ENCODE measurements at places on chromosomes 11 and 22.

DNA sequence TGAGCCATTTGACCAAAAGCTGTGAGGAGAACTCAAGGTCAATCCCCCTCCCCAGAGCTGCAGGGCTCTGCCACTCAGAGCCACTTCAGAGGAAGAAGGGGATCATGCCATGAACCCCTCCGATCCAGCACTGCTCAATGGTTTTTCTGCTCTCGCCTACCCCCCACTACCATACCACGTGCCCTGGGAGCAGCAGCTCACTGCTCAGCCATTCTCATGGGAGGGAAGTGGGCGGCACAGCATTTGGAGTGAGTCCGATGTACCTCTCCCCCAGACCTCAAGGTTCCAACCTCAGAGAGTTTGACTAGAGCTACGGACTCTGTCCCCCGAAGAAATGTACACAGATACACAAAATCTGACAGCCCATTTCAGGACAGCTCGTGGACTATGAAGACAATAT is 34.5 kb downstream of the AP1B1 start:
- DNase-seq: no peak

DNA sequence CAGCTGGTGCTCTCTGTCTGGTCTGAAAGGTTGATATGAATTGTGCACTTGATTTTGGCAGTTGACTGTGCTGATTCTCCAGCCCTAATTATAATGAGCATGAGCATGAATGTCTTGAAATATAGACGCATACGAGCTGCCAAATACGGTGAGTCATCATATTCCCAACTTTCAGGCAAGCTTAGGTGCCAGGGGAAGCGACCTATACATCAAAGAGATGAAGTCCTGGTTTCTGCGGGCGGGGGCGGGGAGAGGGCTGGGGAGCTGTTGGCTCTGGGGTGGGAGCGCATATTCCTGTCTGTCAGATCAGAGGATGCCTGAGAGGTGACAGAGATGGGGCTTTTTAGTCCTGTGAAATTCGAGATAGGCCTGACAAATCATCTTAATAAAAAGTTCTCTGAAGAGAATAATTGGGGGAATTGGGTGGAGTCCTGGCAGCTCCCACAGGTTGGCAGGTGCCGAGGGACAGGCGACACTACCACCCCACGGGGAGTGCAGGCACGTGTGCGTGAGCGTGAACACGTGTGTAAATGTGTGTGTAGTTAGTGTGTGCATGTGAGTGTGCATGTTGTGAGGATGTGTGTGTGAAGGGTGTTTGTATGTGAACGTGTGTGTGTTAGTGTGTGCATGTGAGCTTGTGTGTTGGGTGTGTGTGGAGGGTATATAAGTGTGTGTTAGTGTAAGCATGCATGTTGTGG is 865.3 kb downstream of the TBC1D22A start:
- DNase-seq: peak; percentile 36

DNA sequence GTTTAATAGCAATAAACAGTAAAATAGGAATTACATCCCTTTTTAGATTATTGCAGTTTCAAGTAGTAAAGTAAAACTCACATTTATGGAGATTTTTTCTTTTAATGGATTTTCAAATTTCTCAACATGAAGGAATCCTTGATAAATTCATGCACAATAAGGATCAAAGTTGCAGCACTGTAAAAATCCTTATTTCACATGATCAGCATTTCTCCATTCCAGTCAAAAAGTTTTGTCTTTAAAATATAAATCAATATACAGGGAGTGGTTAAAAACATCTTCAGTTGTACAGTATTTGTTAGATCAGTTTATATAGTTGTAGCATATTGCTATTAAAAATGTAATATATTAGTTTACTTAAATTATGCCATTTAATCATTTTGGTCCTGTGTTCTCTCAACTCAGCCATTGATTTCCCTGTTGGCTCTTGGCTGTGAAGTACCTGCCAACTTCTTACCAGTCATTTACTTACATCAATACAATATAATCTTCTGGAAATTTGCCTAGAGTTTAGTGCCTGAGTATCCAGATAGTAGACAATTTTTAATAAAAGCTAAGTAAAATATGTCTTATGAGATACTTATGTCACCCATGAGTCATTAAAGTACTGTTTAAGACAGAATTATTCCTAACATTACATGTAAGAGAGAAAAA is 12.1 kb downstream of the ELP4 start:
- no peak for DNase-seq

DNA sequence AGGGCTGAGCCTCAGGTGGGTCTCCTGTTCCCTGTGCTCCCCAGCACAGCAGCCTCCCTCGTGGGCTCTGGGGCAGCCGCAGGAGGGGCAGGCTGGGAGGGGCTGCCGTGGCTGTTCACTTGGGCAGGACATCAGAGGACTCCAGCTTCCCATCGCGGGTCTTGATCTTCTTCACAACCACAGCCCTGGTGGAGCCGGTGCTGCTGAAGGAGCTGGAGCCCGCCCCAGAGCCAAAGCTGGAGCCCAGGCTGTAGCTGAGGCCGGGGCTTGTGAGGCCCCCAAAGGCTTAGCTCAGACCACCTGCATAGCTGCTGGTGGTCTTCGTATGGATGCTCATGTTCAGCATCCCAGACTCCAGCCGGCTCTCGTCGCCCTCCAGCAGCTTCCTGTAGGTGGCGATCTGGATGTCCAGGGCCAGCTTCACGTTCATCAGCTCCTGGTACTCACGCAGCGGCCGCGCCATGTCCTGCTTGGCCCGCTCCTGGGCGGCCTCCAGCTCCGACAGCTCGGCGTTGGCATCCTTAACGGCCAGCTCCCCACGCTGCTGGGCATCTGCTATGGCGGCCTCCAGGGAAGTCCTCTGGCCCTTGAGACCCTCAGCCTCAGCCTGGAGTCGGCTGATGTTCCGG is 126.1 kb downstream of the NECTIN1 start:
- DNase-seq: no peak

DNA sequence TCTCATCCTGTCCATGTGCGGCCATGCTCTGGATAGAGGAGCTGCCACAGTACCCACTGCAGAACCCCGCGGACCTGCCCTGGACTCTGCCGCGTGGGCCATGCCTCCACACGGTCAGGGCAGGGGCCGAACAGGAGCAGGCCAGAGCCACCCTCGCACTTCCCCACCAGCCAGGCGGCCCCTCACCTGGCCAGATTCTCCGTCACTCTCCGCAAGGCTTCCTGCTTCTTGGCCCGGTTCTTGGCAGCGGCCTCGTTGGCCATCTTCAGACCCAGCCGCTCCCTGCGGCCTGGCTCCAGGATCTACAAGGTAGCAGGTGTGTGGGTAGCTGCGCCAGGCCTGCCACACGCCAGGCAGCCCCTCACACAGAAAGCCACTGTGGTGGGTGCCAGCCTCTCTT is 3.8 kb downstream of the TSSK2 start:
- no peak for DNase-seq
